Foreskin keratinocyte (primary cell): ENCODE measurements at places on chromosomes 2 and 18. TPM values are rescaled to one million over a fixed set of nuclear protein-coding genes. Genes with fewer than 3 reads are reported as not detected.

MC5R gene
- total RNA-seq = not detected in 2 replicates

CYP1B1 gene
- 0.17 and 0.25 TPM in 2 replicates for total RNA-seq

RNMT gene
- 23.3 and 28.0 TPM in 2 replicates for total RNA-seq

PROKR1 gene
- not detected in 2 replicates for total RNA-seq

SATB2 gene
- 2.1 and 2.8 TPM in 2 replicates for total RNA-seq

AQP12A gene
- not detected in 2 replicates for total RNA-seq

MARCHF4 gene
- 13.2 and 16.7 TPM in 2 replicates for total RNA-seq

ADCYAP1 gene
- total RNA-seq = not detected in 2 replicates

CMPK2 gene
- total RNA-seq = 10.5 and 18.3 TPM in 2 replicates

ABCG5 gene
- not detected in 2 replicates for total RNA-seq

CYP27A1 gene
- 0.44 and 0.56 TPM in 2 replicates for total RNA-seq

IL36B gene
- not detected in 2 replicates for total RNA-seq

BAZ2B gene
- total RNA-seq = 28.5 and 33.8 TPM in 2 replicates

TEKT4 gene
- total RNA-seq = not detected in 2 replicates

THAP4 gene
- 73.7 and 85.6 TPM in 2 replicates for total RNA-seq

GRCh38 chr2:85578243-85579180 lies 1.1 kb downstream of the VAMP8 start:
- no peak for DNase-seq

DNA sequence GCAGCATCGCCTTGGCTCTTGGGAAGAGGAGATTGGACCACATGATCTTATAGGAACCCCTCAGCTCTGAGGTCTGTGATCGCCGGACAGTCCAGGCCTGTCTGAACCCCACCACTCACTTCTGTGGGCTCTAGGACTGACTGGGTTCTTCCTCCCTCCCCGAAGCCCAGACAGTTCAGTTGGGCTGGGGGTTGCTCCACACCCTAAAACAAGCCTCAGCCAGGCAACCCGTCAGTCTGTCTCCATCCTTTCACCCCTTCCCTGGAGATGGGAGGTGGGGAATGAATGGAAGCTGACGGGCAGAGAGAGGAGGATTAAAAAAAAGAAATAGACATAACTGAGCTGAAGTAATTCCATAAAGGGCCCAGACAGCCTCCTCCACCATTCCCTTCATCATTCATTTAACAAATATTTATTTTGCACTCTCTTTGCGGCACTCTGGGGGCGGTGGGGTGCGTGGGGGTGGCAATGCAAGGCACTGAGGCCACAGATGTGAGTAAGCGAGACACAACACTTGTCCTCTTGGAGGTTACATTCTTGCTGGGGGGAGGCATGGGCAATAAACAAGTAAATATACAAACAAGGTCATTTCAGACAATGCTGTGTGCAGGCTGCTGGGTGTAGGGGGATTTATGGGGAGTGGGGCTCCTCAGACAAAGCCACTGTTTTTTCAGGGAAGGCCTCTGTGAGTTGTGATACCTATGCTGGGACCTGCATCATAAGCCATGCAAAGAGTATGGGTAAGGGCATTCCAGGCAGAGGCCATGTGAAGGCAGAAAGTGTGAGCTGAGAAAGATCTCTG lies 12.9 kb downstream of the WNT10A start:
- no peak for DNase-seq

DNA sequence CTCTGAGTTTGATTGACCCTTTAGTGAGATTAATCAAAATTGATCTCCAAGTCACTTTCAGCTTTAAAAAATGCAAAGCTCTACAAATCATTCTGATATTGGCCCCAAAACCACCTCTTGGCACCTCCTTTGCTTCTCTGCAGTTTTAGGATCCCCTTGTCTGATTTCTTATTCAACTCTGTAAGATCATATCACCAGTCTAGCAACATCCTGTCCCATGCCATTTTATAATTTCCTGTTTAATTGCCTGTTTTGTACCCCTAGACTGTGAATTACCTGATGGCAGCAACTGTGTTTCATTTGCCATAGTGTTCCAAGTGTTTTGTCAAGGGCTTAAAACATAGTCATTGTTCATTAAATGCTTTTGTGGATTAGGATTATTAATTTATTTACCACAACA lies 406.3 kb upstream of the TRIB2 start:
- DNase-seq = no peak

GRCh38 chr2:127632592-127633489 lies 13.1 kb upstream of the GPR17 start:
- no peak for DNase-seq

- no peak for DNase-seq
Measured at GRCh38 chr2:168049609-168050008, 197.8 kb downstream of the STK39 start.

- DNase-seq = no peak
Measured at GRCh38 chr2:38533757-38534545, 68.8 kb downstream of the HNRNPLL start.

- DNase-seq = no peak
Measured at GRCh38 chr18:26697186-26697884, 149.0 kb upstream of the KCTD1 start.

GRCh38 chr2:224440988-224441387 lies 39.1 kb upstream of the FAM124B start:
- peak; percentile 66 for DNase-seq

- no peak for DNase-seq
Measured at GRCh38 chr2:3079466-3079865, 298.2 kb downstream of the EIPR1 start.

GRCh38 chr2:235641956-235642355 lies 148.1 kb downstream of the AGAP1 start:
- no peak for DNase-seq

GRCh38 chr2:83595121-83595690 lies 863.9 kb downstream of the SUCLG1 start:
- DNase-seq = no peak

- DNase-seq = peak; percentile 16
Measured at GRCh38 chr2:213149949-213150314, 1.5 kb downstream of the IKZF2 start.

- DNase-seq = no peak
Measured at GRCh38 chr2:162315938-162316337, 2.5 kb downstream of the IFIH1 start.

GRCh38 chr2:141611-142010 lies 95.3 kb upstream of the FAM110C start:
- peak; percentile 51 for DNase-seq

DNA sequence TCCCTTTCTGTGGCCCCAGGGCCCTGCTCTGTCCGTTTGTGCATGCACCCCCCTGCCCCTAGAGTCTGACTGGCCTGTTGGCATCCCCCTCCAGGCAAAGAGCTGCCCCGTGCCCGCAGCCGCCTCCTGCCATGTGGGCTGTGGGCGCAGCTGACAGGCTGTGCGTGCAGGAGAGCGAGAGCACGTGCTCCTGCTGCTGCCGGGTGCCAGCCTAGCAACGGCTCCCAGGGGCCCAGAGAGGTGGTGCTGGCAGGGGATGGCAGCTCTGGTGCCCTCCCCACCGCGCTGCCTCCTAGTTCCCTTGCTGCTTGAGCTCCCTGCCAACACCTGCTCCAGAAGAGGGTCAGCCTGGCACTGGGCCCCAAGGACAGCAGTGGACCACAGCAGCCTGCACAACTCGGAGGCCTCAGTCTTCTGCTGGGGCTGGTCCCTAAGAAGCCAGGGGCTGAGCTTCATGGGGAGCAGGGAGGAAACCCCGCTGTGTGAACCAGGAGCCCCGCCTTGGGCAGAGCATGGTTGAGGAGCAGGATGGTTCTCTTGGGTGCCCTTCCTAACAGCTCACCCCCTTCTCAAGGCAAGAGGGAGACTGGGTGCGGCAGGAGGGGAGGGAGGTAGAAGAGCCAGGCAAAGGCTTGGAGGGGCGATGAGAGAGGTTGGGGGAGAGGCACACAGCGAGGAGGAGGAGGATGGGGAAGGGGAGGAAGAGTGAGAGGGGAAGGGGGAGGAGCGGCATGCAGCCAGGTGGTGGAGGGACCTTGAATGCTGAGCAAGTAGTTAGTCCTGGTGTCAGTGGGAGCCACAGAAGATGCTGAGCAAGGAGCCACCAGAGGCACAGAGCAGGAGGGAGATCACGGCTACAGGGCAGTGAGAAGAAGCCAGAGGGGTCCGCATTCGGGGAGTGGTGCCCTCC lies 23.8 kb upstream of the PTMA start:
- DNase-seq = no peak

DNA sequence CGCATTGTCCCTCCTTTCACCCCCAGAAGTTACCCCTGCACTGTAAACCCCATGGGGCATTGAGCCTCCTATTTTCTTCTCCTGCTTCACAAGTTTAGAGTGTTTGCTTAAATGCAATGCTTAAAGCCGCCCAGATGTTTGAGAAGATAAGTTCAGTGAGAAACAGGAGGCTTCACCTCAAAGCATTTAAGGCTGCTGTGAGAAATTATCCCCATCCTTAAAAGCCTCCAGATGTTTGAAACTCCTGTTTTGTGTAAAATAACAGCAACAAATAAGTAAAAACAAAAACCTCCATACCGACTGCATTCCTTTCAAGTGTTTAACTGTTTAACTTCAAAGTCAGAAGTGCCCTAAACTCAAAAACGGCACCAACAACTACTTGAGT lies 81.8 kb downstream of the RTP5 start:
- DNase-seq = no peak

DNA sequence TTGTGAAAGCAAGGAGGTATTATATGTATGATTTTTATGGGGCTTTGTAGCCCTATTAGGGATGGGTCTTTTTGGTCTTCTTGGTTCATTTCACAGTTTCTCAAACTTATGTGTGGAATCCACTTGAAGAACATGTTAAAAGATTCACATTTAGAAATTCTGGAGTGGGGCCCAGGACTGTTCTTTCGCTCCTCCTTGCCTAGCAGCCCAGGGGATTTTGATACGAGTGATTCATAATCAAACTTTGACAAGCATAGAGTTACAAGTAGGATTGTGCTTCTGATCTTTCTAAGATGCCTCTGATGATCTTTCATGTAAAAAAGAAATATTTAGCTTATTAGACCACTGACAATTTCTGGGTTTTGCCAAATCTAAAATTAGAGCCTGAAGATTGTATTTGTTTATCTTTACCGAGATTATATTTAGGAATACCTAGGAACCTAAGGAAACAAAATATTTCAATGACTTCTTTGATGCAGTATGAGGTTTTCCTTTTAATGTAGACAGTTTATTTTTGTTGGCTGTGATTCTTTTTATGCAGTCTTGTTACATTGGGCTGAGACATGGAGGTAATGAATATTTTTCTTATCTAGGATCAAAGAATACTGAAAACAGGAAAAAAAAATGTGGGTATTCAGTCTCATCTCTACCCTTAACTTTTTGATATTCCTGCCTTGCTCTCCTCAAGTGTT lies 324.0 kb downstream of the PARD3B start:
- DNase-seq = no peak

GRCh38 chr2:106106622-106107508 lies 87.2 kb downstream of the UXS1 start:
- DNase-seq = no peak

GRCh38 chr18:12246849-12247808 lies 7.0 kb upstream of the CIDEA start:
- no peak for DNase-seq

DNA sequence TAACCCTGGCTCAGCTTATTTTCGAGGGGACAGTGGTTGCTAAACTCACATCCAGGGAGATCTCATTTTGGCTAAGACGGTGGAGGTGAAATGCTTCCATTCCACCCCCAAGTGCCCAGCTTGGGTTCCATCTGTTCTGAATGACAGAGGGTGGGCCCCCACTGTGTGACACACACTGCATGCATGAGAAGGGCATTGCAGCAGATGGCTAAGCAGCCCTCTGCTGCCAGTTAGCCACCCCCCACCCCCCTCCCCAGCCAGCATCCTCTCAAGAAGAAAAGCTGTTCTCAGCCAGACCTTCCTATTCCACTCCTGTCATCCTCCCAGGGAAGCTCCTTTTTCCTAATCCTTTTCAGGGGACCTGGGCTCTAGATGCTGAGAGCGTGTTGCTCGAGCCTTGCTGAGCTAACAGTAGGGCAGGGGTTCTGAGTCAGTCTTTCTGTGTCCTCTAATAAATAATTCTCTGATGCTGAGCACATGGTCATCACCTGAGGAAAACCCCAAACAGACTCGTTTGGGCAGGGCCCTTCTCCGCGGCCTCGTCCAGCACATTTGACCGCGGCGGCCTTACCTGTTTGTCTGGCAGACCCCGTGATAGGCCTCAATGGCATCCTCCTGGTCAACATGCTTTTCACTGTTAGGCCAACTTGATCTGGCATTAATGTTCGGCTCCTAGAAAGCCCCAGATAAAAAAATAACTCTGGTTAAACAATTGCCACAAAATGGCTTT lies 49.5 kb upstream of the ACAA2 start:
- DNase-seq = no peak

DNA sequence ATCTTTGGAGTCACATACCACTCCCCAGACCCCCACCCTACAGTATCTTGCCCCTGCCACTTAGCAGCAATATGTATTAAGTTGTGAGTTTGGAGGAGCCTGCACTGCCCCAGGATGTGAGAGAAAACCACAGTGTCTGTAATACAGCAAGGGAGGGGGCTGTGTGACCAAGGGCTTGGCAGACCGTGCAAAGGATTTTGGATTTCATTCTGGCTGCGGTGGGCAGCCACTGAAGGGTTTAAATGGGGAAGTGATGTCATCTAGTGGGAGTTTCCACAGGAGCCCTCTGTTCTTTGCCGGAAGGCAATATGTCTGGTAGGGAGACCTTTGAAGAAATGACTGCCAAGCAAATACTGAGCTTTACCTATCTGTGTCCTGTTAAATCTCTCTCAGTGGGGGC lies 202.4 kb downstream of the FHOD3 start:
- DNase-seq = no peak

- no peak for DNase-seq
Measured at GRCh38 chr18:34837769-34838272, 127.7 kb downstream of the DTNA start.

- DNase-seq = no peak
Measured at GRCh38 chr2:86275384-86275799, 62.0 kb downstream of the REEP1 start.

- DNase-seq = no peak
Measured at GRCh38 chr2:56892382-56892781, 708.6 kb downstream of the CCDC85A start.

- no peak for DNase-seq
Measured at GRCh38 chr2:219158586-219158985, 2.0 kb downstream of the NHEJ1 start.

- no peak for DNase-seq
Measured at GRCh38 chr2:118705032-118705431, 142.4 kb downstream of the EN1 start.

GRCh38 chr2:3041841-3042600 lies 335.6 kb downstream of the EIPR1 start:
- no peak for DNase-seq

- DNase-seq = no peak
Measured at GRCh38 chr2:222305516-222306392, 7.0 kb upstream of the PAX3 start.

GRCh38 chr2:464562-465309 lies 176.8 kb upstream of the ALKAL2 start:
- no peak for DNase-seq

GRCh38 chr2:220674033-220674432 lies 898.1 kb downstream of the EPHA4 start:
- no peak for DNase-seq

DNA sequence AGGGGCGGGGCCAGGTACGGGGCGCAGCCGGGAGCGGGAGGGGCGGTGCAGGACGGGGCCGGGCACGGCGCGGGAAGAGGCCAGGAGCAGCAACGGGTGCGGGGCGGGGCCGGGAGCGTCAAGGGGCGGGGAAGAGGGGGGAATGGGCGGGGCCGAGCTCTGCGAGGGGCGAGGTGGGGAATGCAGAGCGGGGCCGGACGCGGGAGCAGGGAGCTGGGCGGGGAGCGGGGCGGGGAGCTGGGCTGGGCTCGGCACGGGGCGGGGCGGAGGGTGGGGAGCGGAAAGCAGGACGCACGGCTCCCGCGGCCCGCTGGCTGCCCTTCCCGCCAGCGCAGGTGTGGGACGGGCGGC lies at the start of gene IMPA2:
IMPA2 (plus strand) TSS at position 316 of the 351 bp plus-strand sequence. CDS start 163 bp downstream, outside the sequence.
- no peak for DNase-seq
